ENCODE measurements at places on chromosomes 3 and 15.

GRCh38 chr3:15355086-15355485 is 22.7 kb upstream of the SH3BP5 start:
- no peak for DNase-seq

- no peak for DNase-seq
Observed at GRCh38 chr15:44427756-44428724, 611 bp downstream of the CTDSPL2 start.

- no peak for DNase-seq
Observed at GRCh38 chr3:134362221-134362620, 12.0 kb downstream of the AMOTL2 start.

- DNase-seq, result peak; percentile 30
Observed at GRCh38 chr3:184583578-184584451, 22.2 kb downstream of the EPHB3 start.

- no peak for DNase-seq
Observed at GRCh38 chr3:175338775-175339535, 479.8 kb downstream of the NAALADL2 start.

- DNase-seq, result no peak
Observed at GRCh38 chr3:29186982-29187725, 93.7 kb upstream of the RBMS3 start.

DNA sequence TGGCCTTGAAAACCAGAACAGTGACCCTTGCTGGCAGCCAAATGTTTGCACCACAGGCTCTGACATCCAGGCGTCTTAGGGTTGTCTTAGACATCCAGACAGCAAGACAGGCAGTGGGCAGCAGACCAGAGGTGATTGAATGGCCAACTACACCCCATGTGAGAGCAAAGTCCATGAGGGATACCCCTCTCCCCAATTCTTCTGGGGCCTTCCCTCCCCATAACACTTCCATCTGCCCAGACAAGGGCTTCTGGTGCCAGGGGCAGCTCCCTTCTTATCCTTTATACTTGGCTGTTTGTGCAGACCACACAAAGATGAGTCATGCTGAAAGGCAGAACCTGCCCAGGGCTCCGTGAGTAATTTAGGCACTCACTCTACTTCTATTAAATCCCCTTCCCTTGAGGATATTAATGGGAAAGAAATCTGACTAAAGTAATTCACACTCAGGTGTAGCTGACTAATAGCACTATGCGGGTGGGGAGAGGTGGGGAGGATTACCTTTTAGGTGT is 257.9 kb downstream of the UACA start:
- DNase-seq, result peak; percentile 52

DNA sequence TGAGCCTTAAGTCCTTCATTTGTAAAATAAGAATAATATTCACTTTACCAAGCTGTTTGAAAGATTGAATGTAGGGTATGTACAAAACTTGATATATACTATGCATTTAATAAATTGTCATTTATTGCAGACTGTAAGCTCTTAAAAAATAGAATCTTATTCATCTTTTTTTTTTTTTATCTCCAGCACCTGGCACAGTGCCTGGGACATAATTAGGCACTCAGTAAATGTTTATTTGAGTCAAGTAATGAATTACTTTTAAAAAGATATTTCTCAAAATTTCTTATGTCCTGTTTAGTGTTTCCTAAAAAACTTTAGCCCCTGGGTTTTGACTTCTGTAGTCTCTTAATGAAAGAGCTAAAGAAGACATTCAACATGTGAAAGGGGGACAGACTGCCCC is 71.7 kb downstream of the TOP2B start:
- DNase-seq, result no peak

DNA sequence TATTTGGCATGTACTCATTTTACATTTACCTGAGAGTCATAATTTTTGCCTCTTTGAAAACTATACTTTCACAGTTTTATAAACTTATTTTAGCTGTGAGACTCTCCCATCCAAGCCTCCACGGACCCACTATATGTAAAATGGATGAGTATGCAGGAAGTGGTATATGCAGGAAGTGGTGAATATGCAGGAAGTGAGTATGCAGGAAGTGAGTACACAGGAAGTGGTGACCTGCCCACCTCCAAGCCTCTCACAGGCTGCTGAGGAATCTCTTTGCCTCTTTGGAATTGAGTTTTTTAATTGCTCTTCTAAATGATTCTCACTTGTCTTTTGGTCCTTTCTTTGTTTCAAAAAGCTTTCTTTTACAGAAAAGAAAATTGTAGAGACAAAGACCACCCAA is 85.2 kb downstream of the KBTBD8 start:
- peak; percentile 68 for DNase-seq

GRCh38 chr15:82943176-82943575 is 9.3 kb downstream of the HOMER2 start:
- no peak for DNase-seq

- DNase-seq, result no peak
Observed at GRCh38 chr3:14649466-14649865, 2.1 kb upstream of the CCDC174 start.

- no peak for DNase-seq
Observed at GRCh38 chr3:187586226-187586625, 84.0 kb downstream of the SST start.

Data from activated CD4-positive, alpha-beta T cell treated with anti-CD3 and anti-CD28 coated beads for 36 hours (primary cell).